ENCODE measurements at places on chromosomes 12 and 14.

GRCh38 chr12:67876305-67876915, 112.8 kb upstream of the IFNG-AS1 start:
- DNase-seq, result no peak

- DNase-seq, result no peak
Measured at GRCh38 chr14:92411941-92412340, 89.0 kb downstream of the SLC24A4 start.

GRCh38 chr12:25186788-25187402, 8.1 kb downstream of the DNAI7 start:
- DNase-seq, result no peak

DNA sequence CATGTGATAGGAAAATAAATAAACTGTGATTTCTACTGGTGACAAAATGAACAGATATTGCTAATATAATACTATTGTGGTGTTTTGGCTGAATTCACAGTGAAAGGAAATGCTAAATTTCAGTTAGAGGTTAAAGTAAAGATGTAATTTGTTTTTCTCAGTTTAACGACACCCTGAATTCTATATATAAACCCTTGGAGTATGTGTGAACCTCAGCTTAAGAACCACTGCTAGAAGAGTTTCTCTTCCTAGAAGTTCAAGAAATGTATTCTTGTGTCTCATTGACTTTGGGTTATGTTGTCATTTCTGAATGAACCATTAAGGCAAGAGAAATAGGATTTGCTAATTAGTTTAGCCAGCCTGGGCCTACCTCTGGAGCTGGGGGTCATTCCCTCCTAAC, 8.2 kb downstream of the FBXO34 start:
- DNase-seq, result no peak

GRCh38 chr14:103232831-103233319, 101.2 kb upstream of the EIF5 start:
- DNase-seq, result no peak

DNA sequence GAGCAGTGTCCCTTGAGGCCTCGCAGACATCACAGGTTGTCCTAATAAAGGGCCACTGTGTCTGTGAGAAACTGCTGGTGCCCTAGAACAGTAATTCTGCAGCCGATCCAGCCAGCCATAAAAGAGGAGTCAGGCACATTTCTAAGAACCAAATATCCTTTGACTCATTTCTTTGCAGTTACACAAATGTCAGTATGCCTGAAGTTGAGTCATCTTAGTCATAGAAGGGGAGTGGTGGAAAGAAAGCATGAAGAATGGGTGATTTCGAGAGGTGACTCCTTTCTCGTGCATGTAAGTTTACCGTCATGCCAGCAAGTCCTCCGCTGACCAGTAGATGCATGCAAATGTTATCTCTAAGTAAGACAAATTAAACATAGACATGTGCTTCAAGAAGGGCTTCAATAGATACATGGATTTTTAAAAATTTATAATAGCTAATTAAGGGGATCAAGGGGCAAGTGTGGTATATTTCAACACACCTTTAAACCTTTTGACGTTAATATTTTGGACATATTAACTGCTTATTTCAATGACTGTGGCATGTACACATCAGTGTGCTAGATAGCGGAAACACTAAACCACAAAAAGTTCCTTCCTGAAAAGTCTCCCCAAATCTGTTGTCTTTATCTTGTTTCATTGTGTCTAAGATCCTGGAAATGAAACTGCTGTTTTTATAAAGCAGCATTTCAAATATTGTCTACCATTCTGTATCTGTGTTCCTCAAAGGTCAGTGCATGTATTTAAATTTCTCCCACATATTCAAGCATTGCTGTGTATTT, 497.4 kb downstream of the NPAS3 start:
- DNase-seq, result no peak
